ENCODE measurements at places on chromosomes 5 and 9. TPM values are rescaled to one million over a fixed set of nuclear protein-coding genes. Genes with fewer than 3 reads are reported as not detected.

GCNT1 gene
- 3.6 TPM for total RNA-seq

FOXD4L4 gene
- total RNA-seq = not detected

SMIM33 gene
- total RNA-seq = not detected

GPR151 gene
- not detected for total RNA-seq

FAM81B gene
- not detected for total RNA-seq

GRCh38 chr9:94664801-94665200 lies 25.5 kb upstream of the FBP1 start:
- peak; percentile 37 for DNase-seq

DNA sequence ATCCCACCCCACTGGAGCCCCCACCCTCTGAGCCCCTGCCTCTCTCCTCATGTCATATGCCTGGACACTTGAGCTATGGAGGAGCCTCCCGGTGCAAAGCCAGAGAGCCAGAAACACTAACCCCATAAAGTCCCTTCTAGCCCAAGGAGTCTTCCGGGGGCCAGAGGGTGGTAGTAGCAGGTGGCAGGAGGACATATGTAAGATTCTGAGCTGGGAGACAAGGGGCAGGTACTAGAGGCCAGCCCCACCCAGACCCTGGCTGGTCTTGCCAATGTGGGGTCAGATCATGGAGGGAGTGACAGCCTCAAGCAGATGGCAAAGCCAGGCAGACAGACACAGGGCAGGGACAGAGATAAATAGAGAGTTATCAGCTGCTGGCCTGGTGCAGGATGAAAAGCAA lies 63.4 kb downstream of the PSD2 start:
- DNase-seq = no peak

Data from right lobe of liver (tissue), 6 donors.